ENCODE measurements at places on chromosomes 4 and X.

DNA sequence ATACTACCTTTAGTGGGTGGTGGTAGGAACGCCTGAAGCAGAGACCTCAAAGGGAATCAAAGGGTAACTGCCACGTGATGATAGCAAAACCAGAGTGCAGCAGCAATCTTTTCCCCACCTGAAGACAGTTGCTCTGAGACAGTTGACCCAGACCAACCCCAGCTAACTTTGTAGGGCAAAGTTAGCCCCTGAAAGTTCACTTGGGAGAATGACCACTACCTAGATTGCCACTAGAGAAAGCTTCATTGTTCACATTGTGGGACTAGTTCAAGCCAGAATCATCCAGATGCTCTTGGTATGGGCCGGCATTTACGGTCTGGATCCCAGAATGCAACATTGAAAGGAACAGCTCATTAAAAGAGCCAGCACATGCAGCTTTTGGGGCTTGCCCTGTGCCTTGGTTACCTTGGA, 4.1 kb downstream of the SEPTIN6 start:
- no peak overlapping the region for H3K4me3 ChIP-seq
- peaks cover 5% of the 10 kb centered on the region for H3K27me3 ChIP-seq
- no peak overlapping the region for H3K27ac ChIP-seq
- H3K36me3 ChIP-seq: no peaks in the 10 kb centered on the region

- DNase-seq: no peak
- H3K36me3 ChIP-seq: no peaks in the 10 kb centered on the region
- peak overlapping the region; percentile 26 for H3K27ac ChIP-seq
- H3K4me1 ChIP-seq: no peaks in the 10 kb centered on the region
Measured at GRCh38 chrX:14896273-14896672, 23.1 kb downstream of the MOSPD2 start.

DNA sequence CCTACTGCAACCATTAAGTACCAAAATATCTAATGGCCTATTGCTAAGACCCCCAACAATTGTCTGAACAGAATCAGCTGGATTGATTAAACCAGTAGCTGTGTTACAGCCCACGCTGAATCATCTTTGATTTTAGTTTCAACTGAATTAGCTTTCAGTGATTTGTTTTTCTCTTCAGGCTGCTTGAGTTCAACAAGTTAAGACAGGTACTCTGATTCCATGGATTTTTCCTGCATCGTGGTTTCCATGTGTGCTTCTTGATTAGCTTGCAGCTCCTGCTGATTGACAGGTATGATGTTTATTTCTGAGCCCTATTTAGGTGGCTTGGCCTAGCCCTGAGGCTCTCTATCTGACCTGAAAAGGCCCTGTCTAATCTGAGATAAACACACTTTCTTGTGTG, 91.3 kb downstream of the GUCY2F start:
- H3K4me1 ChIP-seq: peaks cover 3% of the 10 kb centered on the region
- no peak for DNase-seq
- H3K27ac ChIP-seq: no peak overlapping the region
- no peaks in the 10 kb centered on the region for H3K36me3 ChIP-seq
- H3K27me3 ChIP-seq: no peaks in the 10 kb centered on the region
- no peak overlapping the region for H3K4me3 ChIP-seq

DNA sequence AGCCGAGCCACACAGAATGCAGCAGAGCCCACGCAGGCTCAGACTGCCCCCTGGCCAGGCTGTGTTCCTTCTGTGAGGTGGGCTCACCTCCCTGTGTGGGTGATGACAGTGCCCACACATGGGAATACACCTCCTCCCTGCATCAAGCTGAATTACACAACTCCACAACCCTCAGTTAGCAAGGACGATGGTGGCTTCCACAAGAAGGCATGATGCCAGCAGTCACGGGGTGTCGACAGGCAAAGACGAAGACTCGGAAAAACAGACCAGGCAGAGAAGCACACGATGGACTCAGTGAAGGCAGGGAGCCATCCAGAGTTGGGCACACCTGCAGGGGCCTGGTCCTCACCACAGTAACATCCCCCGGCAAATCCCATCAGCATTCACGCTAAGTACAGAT, 12.1 kb downstream of the LETM1 start:
- DNase-seq: no peak
- H3K4me3 ChIP-seq: peak overlapping the region; percentile 7
- H3K36me3 ChIP-seq: peaks cover 28% of the 10 kb centered on the region
- no peaks in the 10 kb centered on the region for H3K4me1 ChIP-seq

- H3K27ac ChIP-seq: peak overlapping the region; percentile 75
- H3K4me3 ChIP-seq: no peak overlapping the region
- no peak for DNase-seq
- H3K27me3 ChIP-seq: peaks cover 2% of the 10 kb centered on the region
- peaks cover 4% of the 10 kb centered on the region for H3K36me3 ChIP-seq
Measured at GRCh38 chr4:78659264-78659663, 107.7 kb downstream of the ANXA3 start.

GRCh38 chr4:2250357-2251072, 8.6 kb upstream of the HAUS3 start:
- no peak for DNase-seq
- peaks cover 23% of the 10 kb centered on the region for H3K27me3 ChIP-seq
- H3K4me1 ChIP-seq: peaks cover 7% of the 10 kb centered on the region
- H3K36me3 ChIP-seq: peaks cover 21% of the 10 kb centered on the region
- no peak overlapping the region for H3K27ac ChIP-seq
- H3K4me3 ChIP-seq: no peak overlapping the region

GRCh38 chr4:135197641-135198040, 996.1 kb upstream of the PABPC4L start:
- no peaks in the 10 kb centered on the region for H3K4me1 ChIP-seq
- H3K27me3 ChIP-seq: no peaks in the 10 kb centered on the region
- no peak for DNase-seq
- no peaks in the 10 kb centered on the region for H3K36me3 ChIP-seq

- DNase-seq: no peak
- H3K27ac ChIP-seq: no peak overlapping the region
- no peak overlapping the region for H3K4me3 ChIP-seq
Measured at GRCh38 chr4:101236097-101236496, 111.2 kb downstream of the PPP3CA start.

DNA sequence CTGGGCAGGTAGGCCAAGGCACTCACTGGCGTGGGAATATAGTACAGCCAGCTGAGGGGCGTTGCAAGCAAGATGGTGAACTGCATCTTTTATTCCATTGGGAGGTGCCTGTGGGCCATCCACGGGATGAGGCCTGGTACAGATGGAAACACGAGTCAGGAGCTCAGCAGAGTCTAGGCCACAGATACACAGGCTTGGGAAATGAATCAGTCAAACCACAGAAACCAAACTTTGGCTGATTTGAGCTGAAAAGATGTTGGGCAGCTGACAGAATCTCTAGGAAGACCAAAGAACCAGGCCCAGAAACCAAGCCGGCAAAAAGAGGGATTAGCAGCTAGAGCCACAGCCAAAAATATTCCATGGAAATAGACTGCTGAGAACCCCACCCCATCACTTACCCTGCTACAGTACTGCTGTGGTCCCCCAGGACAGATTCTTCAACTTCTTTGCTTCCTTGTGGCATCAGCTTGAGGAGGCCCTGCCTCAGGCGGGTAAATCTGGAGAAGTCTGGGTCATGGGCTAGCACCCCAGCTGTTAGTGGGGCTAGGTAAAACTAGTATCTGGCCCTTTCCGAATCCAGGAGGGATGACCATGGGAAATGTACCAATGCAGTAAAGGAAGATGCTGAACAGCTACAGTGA, 75.4 kb downstream of the TMEM131L start:
- no peak overlapping the region for H3K27ac ChIP-seq
- no peak overlapping the region for H3K4me3 ChIP-seq
- H3K36me3 ChIP-seq: peaks cover 8% of the 10 kb centered on the region
- no peak for DNase-seq
- peaks cover 4% of the 10 kb centered on the region for H3K27me3 ChIP-seq

- H3K36me3 ChIP-seq: no peaks in the 10 kb centered on the region
- peaks cover 2% of the 10 kb centered on the region for H3K27me3 ChIP-seq
- no peak overlapping the region for H3K4me3 ChIP-seq
- H3K27ac ChIP-seq: no peak overlapping the region
- no peak for DNase-seq
- H3K4me1 ChIP-seq: peaks cover 34% of the 10 kb centered on the region
Measured at GRCh38 chr4:101958547-101958946, 168.0 kb downstream of the BANK1 start.

GRCh38 chrX:101206471-101206870, 13.1 kb upstream of the DRP2 start:
- no peak overlapping the region for H3K4me3 ChIP-seq
- H3K4me1 ChIP-seq: no peaks in the 10 kb centered on the region
- H3K27me3 ChIP-seq: no peaks in the 10 kb centered on the region
- H3K36me3 ChIP-seq: no peaks in the 10 kb centered on the region
- no peak for DNase-seq
- no peak overlapping the region for H3K27ac ChIP-seq

DNA sequence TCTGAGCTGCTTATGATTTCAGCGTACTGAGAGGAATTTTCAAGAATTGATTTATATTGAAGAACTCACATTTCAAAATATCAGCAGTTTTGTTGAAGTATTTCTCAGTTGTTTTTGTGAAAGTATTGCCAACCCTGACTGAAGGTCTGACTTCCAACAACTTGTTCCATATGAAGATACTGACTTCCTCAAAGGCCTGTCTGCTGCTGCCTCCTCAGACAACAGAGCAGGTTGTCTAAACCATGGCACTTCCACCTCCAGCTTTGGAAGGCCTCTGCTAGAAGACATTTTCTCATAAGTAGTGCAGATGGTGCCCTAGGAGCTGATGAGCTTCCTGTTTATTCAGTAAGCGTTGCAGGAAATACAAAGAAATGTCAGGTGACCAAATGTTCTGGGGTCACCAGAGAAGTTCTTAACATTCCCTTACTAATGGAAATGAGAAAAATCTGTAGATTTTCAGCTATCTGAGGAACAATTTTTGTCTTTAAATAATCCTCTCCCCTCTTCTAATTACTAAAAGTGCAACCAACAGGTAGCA, 28.8 kb downstream of the FGF2 start:
- peaks cover 35% of the 10 kb centered on the region for H3K4me1 ChIP-seq
- H3K27me3 ChIP-seq: peaks cover 1% of the 10 kb centered on the region
- peak overlapping the region; percentile 88 for H3K27ac ChIP-seq
- H3K36me3 ChIP-seq: no peaks in the 10 kb centered on the region
- no peak for DNase-seq
- no peak overlapping the region for H3K4me3 ChIP-seq

GRCh38 chr4:147019091-147019490, 73.4 kb upstream of the TTC29 start:
- H3K4me3 ChIP-seq: no peak overlapping the region
- H3K27ac ChIP-seq: no peak overlapping the region
- H3K4me1 ChIP-seq: no peaks in the 10 kb centered on the region
- H3K27me3 ChIP-seq: peaks cover 5% of the 10 kb centered on the region
- no peaks in the 10 kb centered on the region for H3K36me3 ChIP-seq
- peak; percentile 68 for DNase-seq

- peaks cover 3% of the 10 kb centered on the region for H3K36me3 ChIP-seq
- H3K27ac ChIP-seq: peak overlapping the region; percentile 63
- no peak overlapping the region for H3K4me3 ChIP-seq
- H3K27me3 ChIP-seq: peaks cover 10% of the 10 kb centered on the region
- H3K4me1 ChIP-seq: peaks cover 32% of the 10 kb centered on the region
Measured at GRCh38 chr4:2591189-2591588, 54.7 kb downstream of the FAM193A start.

DNA sequence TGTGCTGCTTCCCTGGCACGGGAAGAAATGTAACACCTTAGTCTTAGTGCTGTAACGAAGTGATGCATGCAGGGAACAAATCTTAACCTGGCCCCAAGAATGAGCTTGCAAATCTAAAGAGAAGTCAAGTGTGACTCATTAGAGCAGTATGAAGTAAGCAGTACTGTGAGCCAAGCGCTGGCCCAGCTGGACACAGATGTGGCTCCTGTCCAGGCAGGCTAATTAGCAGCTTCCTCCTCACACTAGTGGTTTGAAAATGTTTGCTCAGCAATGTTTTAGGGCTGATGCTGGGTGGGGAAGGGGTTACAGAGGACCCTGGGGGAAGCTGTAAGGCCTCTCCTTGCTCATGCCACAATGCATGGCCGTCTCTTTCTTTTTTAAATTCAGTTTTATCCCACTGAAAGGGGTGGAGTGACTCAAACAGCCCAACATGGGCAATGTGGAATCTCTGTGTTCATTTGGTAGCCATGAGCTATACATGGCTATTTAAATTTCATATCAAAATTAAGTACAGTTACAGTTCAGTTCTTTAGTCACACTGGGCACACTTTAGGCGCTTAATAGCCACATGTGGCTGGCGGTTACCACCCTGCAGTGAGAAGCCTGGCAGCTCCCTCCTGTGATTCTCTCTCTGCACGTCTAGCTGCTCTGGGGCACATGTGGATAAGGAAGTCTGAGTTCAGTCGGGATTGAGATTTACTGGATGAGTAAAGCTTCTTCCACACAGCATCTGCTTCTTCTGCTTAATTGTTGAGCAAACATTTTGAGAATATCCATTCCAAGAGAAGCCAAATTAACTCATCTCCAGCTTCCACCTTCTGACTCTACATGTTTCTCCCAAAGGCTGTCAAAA, 48.8 kb downstream of the MAP7D2 start:
- no peak overlapping the region for H3K27ac ChIP-seq
- no peaks in the 10 kb centered on the region for H3K4me1 ChIP-seq
- no peak overlapping the region for H3K4me3 ChIP-seq

GRCh38 chr4:168527560-168527959, 30.7 kb downstream of the PALLD start:
- no peak overlapping the region for H3K27ac ChIP-seq
- H3K27me3 ChIP-seq: no peaks in the 10 kb centered on the region
- no peaks in the 10 kb centered on the region for H3K36me3 ChIP-seq
- no peak overlapping the region for H3K4me3 ChIP-seq
- DNase-seq: no peak

DNA sequence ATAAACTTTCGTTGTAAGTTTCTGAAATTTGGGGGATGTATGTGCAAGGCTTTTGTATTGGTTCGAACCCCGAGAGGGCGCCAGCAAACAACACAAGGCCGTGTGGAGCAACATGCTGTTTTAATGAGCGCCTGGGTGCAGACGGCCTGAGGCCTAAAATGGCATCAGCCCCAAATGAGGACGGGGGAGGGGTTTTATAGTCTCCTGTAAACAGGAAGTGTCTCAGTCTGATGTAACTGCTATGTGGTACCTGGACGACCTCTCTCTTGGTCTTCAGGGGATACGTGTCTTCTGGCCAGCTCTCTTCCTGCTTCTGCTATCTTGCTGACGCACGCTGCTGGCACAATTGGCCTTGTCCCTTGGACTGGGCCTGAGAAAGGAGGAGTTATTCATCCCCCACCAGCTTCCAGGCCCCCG, 1348.0 kb downstream of the ADGRL3 start:
- no peaks in the 10 kb centered on the region for H3K36me3 ChIP-seq
- no peak overlapping the region for H3K27ac ChIP-seq
- H3K27me3 ChIP-seq: no peaks in the 10 kb centered on the region
- H3K4me1 ChIP-seq: peaks cover 3% of the 10 kb centered on the region
- DNase-seq: no peak

GRCh38 chr4:108559911-108560310, 60.5 kb upstream of the RPL34 start:
- H3K27me3 ChIP-seq: peaks cover 4% of the 10 kb centered on the region
- DNase-seq: no peak
- H3K36me3 ChIP-seq: no peaks in the 10 kb centered on the region
- peak overlapping the region; percentile 98 for H3K27ac ChIP-seq
- peaks cover 33% of the 10 kb centered on the region for H3K4me1 ChIP-seq
